ENCODE measurements at places on chromosomes 4 and X.

DNA sequence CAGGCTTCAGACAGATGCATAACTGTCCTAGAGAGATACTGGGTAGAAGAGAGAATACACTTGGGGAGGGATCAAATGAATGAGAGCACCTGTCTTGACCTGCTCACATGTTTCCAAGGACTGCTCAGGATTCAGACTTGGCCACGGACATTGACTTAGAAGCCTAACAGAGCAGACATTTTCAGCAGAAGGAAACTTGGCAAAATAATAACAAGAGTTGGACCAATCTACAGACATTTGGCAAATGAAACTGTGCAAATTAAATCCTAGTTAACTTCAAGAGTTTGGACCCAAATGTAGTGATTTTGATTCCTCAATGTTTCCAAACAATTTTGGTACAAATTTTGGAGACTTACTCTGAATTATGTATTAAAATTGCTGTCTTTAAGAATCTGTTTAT, 223.9 kb downstream of the CAMK2D start:
- ATAC-seq = no peak

- ATAC-seq = no peak
Observed at GRCh38 chr4:16158504-16158852, 67.8 kb downstream of the TAPT1 start.

DNA sequence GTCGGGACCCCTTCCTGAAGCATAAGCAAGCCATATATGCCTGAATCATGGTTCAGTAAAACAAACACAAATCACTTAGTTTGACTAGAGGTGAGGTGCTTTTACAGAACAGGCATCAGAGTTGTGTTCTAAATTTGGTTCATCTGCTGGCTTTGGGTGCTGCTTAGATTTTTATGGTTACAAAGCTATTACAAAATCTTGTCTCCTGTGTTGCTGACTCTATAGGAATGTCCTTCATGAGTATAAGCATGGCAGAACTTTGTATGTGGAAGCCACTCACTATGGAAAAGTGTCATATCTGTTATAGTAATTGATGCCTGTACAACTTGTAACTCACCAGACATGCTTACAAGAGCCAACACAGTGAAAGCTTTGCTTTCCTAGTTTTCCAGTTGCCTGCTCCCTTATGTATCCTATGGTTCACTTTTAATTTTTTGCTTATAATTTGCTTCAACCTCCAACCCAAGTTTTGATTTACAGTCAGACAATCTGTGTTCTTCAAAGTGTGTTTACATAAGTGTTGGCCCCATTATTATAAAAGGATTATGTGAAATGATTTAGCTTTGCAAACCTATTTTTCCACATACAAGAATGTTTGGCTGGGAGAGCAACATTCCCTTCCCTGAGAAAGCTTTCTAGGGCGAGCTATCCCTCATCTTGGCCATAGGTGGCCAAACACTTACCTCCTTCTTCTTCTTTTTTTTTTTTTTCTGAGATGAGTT, 30.0 kb upstream of the CYP2U1 start:
- no peak for ATAC-seq

DNA sequence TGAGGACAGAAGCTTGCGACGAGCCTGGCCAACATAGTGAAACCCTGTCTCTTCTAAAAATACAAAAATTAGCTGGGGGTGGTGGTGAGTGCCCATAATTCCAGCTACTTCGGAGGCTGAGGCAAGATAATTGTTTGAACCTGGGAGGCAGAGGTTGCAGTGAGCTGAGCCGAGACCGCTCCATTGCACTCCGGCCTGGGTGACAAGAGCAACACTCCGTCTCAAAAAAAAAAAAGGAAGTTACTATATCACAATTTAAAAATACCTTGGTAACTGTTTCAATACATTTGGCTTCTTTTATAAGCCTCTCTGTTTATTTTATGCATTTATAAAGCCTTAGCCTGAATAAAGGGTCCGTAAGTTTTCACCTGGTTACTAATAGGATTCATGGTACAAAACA, 46.6 kb upstream of the CHRNA9 start:
- ATAC-seq = no peak

DNA sequence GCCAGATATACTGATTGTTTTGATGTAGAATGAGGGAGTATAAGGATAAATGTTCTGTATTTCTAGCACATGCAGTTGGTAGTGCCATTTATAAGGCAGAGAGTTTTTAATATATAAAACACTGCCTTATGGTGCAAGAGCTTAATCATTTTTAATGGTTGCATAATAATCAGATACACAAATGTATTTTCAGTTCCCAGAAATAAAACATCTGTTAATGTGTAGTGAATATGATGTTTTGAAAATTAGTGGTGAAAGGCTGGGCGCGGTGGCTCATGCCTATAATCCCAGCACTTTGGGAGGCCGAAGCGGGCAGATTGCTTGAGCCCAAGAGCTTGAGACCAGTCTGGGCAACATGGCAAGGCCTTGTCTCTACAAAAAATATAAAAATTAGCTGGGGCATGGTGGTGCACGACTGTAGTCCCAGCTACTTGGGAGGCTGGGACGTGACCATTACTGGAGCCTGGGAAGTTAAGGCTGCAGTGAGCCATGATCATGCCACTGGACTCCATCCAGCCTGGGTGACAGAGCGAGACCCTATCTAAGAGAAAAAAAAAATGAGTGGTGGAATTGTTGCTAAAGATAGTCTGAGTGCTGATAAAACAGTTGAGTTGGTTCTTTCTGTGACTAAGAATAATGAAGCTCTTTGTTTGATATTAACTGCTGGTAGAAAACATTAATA, 29.3 kb downstream of the CLCN3 start:
- ATAC-seq = no peak

GRCh38 chr4:177427192-177427591, 15.0 kb downstream of the AGA start:
- no peak for ATAC-seq

DNA sequence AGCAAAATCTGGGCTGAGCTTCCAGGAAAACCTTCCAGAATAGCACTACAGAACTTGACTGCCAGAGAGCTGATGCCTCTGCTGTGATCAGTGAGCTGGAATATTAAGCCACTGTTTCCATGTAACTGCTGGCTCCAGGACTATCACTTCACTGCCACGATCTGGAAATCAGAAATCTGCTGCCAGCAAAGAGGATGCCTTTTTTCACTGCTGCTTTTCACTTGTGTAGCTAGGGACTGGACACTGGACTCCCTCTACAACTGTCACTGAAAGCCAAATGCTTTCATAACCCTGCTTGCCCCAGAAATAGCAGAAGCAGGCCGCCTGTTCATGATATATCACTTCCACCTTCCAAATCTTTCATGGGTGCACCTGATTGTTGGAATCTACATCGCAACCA, 9.4 kb upstream of the AP1S2 start:
- no peak for ATAC-seq

GRCh38 chr4:146343776-146344175, 129.4 kb downstream of the REELD1 start:
- no peak for ATAC-seq

DNA sequence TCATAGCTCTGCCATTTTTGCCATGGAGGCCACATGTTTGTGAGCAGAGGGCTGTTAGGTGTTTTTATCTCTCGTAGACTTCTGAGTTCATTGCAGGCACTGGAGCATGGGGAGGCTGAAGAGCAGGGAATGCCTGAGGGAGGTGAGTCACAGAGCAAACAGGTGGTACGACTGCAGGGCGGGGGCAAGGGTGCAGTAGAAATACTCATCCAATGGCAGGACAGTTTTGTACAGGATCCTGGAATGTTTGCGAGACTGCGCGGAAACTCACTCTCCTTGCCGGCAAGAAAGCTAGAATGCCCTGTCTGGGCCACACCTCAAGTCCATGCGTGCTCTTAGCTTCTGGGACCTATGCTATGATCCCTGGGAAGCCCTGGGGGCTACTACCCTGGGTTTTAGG, 20.0 kb upstream of the VCX2 start:
- ATAC-seq = no peak

GRCh38 chr4:183905593-183906488, 734 bp downstream of the STOX2 start:
- no peak for ATAC-seq

DNA sequence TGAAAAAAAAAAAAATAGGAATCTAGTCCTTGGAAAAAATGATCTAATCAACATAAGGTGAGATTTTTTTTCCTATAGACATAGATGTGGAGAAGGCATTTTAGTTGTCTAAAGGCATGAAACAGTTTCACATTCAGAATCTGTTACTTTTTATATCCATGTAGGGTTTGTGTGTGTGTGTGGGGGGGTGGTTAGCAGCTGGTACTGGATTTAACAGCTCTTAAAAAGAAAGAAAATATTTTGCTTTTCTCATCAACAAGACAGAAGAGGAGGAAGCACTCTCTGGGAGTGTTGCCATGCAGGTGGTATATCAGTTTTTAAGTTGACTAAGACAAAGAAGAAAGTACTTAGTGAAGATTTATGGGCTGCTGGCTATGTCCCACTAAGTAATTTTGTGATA, 122.3 kb downstream of the VCX3B start:
- no peak for ATAC-seq

- ATAC-seq = no peak
Observed at GRCh38 chr4:93394545-93395081, 433.9 kb upstream of the ATOH1 start.

GRCh38 chr4:87895964-87896621, 63.3 kb downstream of the MEPE start:
- peak; percentile 58 for ATAC-seq

DNA sequence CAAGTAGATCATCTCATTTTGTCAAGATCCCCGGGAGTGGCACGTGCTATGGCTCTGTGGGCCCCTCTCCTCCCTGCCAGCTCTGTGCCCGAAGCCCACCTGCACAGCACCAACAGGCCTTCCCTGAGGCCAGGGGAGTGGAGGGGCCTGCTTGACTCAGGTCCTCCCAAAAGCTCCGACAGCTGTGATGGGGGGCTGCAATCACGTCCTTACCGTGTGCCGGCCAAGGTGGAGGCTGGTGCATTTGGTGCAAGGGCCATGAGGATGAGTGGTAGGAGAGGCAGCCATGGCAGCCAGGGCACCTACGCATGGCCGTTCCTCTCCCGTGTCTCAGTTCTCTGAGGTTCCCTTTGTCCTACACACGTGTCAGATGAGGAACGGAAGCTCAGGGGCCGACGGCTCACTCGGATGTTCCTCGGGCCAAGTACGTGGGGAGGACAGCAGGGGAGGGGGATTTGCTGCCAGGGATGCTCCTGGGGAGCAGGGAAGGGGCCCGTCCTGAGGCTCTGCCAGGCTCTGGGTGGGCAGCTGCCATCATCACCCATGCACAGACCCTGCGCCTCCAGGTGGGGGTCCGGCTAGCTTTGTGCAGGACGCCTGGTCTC, 95.8 kb downstream of the HMX1 start:
- ATAC-seq = no peak
